ENCODE measurements at places on chromosomes 7 and 10. TPM values are rescaled to one million over a fixed set of nuclear protein-coding genes. Genes with fewer than 3 reads are reported as not detected.

- DNase-seq, result no peak
Observed at GRCh38 chr7:106057962-106058927, 53.9 kb downstream of the SYPL1 start.

CPA4 gene
- total RNA-seq, result 11.6 TPM

CCDC7 gene
- total RNA-seq, result 21.7 TPM

HOXA11 gene
- total RNA-seq, result not detected

KIF11 gene
- 7.4 TPM for total RNA-seq

HTR5A gene
- total RNA-seq, result not detected

DNA sequence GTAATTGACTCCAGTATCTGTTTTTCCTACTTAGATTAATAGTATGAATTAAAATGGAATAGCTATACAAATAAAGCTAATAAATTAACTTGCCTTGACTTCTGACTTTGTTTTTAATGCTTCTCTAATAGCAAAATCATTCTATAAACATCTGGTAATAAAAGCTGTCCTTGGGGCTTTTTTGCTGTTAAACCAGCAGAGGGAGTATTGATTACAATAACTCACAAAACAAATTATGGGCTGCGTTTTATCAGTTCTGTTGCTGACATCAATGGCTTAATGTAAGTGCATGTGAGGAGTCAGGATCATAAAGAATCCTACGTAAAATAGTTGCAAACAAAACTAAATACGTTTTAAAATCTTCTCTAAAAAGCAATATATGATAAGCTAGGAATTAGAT, 667.8 kb downstream of the PCDH15 start:
- DNase-seq, result no peak

SCART1 gene
- not detected for total RNA-seq

- no peak for DNase-seq
Observed at GRCh38 chr10:11713186-11713743, 28.9 kb upstream of the ECHDC3 start.

DNA sequence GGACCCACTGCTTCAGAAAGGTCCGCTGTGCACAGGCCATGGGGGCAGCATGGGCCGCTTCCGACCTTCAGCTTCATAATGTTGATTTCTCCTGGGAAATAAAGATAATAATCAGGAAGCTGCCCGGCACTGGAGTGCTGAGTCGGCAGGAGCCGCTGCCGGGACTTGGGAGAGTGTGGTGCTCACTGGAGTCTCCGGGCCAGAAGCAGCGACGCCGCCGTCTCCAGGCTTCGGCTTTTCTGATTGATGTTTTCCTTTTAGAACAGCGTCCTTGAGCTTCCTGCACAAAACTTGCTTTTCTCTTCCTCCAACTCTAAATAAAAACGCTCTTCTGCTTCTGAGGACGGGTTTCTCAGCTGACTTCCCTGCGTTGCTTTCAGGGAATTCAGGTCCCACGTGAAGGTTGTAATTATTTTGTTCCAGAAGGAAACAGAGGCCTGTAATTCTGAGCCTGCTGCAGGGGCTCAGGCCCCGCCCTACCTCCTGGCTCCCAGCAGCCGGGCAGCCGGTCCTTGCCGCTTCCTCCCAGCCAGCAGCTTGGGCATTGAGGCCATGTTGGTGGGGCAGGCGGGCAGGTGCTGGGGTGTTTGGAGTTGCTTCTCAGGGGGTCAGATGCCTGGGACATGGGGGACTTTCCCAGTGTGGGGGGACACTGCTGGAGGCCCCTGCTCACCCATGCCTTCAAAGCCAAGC, 14.7 kb downstream of the PWWP2B start:
- DNase-seq, result no peak

MRM2 gene
- 54.2 TPM for total RNA-seq

DNA sequence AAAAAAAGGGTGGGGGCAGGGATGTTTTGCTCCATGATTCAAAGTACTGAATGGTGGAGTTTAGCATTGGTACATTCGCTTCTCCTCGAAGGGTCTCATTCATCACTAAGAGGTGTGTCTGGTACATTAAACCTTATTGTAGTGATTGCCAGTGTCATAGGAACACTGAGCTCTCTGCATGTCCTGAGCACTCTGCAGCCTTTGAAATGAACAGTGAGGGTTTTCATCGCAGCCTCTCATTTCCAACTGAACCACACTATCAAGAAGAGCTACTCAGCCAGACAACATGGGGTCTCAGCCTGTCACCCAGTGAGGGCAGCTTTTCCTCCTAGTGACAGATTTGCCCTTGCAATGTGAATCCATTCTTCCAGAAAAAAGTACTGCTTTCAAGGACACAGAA, 7.6 kb upstream of the DEPP1 start:
- DNase-seq, result no peak

GRCh38 chr10:86665868-86666267, 2.4 kb upstream of the LDB3 start:
- DNase-seq, result no peak

GRCh38 chr7:139526578-139527544, 3.4 kb downstream of the CLEC2L start:
- no peak for DNase-seq

GRCh38 chr7:95960706-95961244, 188.4 kb downstream of the DYNC1I1 start:
- DNase-seq, result no peak

DNA sequence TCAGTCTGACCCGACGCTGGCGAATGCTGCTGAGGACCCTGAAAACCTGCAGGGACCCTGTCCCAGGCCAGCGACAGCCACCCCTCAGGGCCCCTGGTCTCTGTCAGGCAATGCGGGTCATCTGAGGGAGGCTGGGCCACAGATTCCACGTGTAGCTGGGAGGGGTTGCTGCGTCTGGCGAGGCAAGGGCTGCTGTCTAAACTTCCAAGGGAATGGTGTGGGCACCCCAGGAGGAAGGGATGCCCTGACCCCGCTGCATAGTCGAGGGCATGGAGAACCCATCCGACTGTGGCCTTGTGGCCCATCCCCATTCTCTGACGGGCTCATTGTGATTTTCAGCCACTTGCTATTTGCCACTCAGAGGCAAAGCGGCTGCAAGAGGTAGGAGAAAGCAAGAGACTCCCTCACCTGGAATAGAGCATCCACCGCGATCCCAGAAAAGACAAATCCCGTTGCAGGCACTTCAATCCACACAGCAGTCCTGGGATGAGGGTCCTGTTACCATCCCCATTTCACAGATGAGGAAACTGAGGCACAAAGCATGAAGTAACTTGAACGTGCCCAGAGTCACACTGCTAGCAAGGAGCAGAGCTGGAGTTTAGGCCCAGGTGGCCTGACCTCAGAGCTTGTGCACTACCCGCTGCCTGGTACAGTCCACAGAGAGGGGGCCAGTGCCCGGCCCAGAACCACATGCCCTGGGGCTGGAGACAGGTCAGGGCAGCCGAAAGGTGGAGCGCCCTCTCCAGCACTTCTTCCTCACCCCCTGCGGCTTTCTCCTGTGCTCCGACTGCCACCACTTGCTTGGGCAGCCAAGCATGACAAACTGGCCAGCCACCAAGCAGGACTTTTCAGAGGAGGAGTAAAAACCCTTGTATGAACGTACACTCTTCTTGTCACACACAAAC, 163.8 kb upstream of the KLF14 start:
- peak; percentile 92 for DNase-seq

DNA sequence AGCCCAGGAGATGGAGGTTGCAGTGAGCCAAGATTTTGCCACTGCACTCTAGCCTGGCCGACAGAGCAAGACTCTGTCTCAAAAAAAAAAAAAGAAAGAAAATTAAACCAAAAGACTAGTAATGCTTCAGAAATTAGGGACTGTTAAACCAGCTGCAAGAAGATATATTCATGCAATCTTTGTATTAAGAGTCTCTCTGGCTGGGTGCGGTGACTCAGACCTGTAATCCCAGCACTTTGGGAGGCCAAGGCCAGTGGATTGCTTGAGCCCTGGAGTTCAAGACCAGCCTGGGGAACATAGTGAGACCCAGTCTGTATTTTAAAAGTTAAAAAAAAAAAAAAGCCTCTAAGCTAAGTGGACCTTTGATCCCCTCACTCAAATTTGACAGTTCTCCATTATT, 2.5 kb upstream of the HNRNPF start:
- no peak for DNase-seq
